ENCODE measurements at places on chromosomes 4 and X. TPM values are rescaled to one million over a fixed set of nuclear protein-coding genes. Genes with fewer than 3 reads are reported as not detected.

Gene PF4V1
- not detected for total RNA-seq

Gene ELOVL6
- total RNA-seq, result 15.3 TPM

Gene UGT2B10
- 0.09 TPM for total RNA-seq

Gene RS1
- not detected for total RNA-seq

Gene ENPEP
- 0.05 TPM for total RNA-seq

Gene FGF5
- 0.25 TPM for total RNA-seq

Gene SERTM2
- not detected for total RNA-seq

Gene BMP15
- total RNA-seq, result not detected

Gene ALB
- total RNA-seq, result 0.19 TPM

Gene GLOD5
- not detected for total RNA-seq

Gene F8A3
- 1.0 TPM for total RNA-seq

Gene PHEX
- total RNA-seq, result 0.48 TPM

Gene NCAPG
- total RNA-seq, result 22.6 TPM

Gene TLR10
- total RNA-seq, result not detected

Gene ASB12
- total RNA-seq, result not detected

Gene SSX2
- not detected for total RNA-seq

Gene CTAG2
- not detected for total RNA-seq

Gene AP1AR
- total RNA-seq, result 9.9 TPM

Gene WAS
- total RNA-seq, result 0.19 TPM

Gene CSN1S1
- not detected for total RNA-seq

Gene GPR143
- 0.21 TPM for total RNA-seq

Gene OPRPN
- not detected for total RNA-seq

Gene AGA
- 17.6 TPM for total RNA-seq

Gene ADAM29
- total RNA-seq, result not detected

Gene GAB1
- 2.2 TPM for total RNA-seq

Gene TRAM1L1
- 0.40 TPM for total RNA-seq

Gene GAB3
- 0.85 TPM for total RNA-seq

Gene PABPC1L2A
- total RNA-seq, result not detected

Gene CHST7
- total RNA-seq, result 24.4 TPM

Gene ENPP6
- total RNA-seq, result not detected

Gene PRRG3
- total RNA-seq, result not detected

Gene FNIP2
- 7.3 TPM for total RNA-seq

Gene ARHGAP6
- total RNA-seq, result not detected

Gene SMIM31
- not detected for total RNA-seq

Gene COX7B2
- not detected for total RNA-seq

Gene CENPVL3
- not detected for total RNA-seq

Gene MAGEC2
- not detected for total RNA-seq

Gene PRAF2
- total RNA-seq, result 40.9 TPM

Gene PAGE5
- not detected for total RNA-seq

Gene NRK
- not detected for total RNA-seq

Gene IGSF1
- 0.23 TPM for total RNA-seq

Gene IGFBP7
- total RNA-seq, result 251 TPM
